Fibroblast of lung (primary cell): ENCODE measurements at places on chromosomes 3 and 15. TPM values are rescaled to one million over a fixed set of nuclear protein-coding genes. Genes with fewer than 3 reads are reported as not detected.

The PEX5L gene
- 0.52 and 0.68 TPM in 2 replicates for polyA plus RNA-seq

GRCh38 chr3:152254041-152254440 is 14.7 kb upstream of the MBNL1 start:
- H3K4me1 ChIP-seq = peaks cover 3% of the 10 kb centered on the region
- no peaks in the 10 kb centered on the region for H3K36me3 ChIP-seq
- no peak for DNase-seq
- no peaks in the 10 kb centered on the region for H3K27me3 ChIP-seq
- H3K4me3 ChIP-seq = no peak overlapping the region

The XRN1 gene
- 14.7 and 19.9 TPM in 2 replicates for polyA plus RNA-seq

The SLC28A1 gene
- polyA plus RNA-seq = not detected in 2 replicates

- H3K4me1 ChIP-seq = no peaks in the 10 kb centered on the region
- H3K4me3 ChIP-seq = no peak overlapping the region
- no peak overlapping the region for H3K27ac ChIP-seq
- no peak for DNase-seq
Measured at GRCh38 chr3:64765947-64766346, 78.1 kb upstream of the ADAMTS9 start.

- H3K27me3 ChIP-seq = no peaks in the 10 kb centered on the region
- no peak for DNase-seq
- no peaks in the 10 kb centered on the region for H3K36me3 ChIP-seq
- no peak overlapping the region for H3K4me3 ChIP-seq
- H3K27ac ChIP-seq = no peak overlapping the region
- H3K4me1 ChIP-seq = peaks cover 14% of the 10 kb centered on the region
Measured at GRCh38 chr3:11167590-11167989, 13.3 kb downstream of the HRH1 start.

DNA sequence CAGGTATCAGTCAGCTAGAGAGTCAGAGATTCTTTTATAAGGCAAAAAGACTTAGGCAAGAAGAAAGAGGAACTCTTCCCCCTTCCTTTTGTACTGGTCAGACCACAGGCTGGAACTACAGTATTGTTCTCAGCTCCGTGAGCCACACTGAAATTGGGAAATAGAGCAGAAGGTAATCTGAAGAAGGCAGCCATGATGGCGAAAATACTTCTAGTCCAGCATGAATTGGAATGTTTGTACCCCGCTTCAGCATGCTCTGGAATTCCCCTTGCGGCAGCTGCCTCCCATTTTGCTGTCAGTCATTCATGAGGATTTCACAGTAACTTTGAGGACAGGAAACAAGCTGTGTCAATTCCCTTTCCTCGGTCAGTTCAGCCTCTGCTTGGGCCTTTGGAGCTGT is 96.2 kb downstream of the CORO2B start:
- H3K4me3 ChIP-seq = no peak overlapping the region
- no peaks in the 10 kb centered on the region for H3K4me1 ChIP-seq
- no peak overlapping the region for H3K27ac ChIP-seq

The CCR2 gene
- polyA plus RNA-seq = not detected in 2 replicates

- no peaks in the 10 kb centered on the region for H3K27me3 ChIP-seq
- peak; percentile 13 for DNase-seq
- H3K36me3 ChIP-seq = peaks cover 2% of the 10 kb centered on the region
Measured at GRCh38 chr15:68158046-68158628, 47.0 kb downstream of the CALML4 start.

The CASR gene
- not detected in 2 replicates for polyA plus RNA-seq

GRCh38 chr3:146280864-146281263 is 30.0 kb upstream of the PLSCR4 start:
- DNase-seq = peak; percentile 43
- no peaks in the 10 kb centered on the region for H3K4me1 ChIP-seq
- no peak overlapping the region for H3K27ac ChIP-seq
- no peaks in the 10 kb centered on the region for H3K27me3 ChIP-seq
- H3K36me3 ChIP-seq = no peaks in the 10 kb centered on the region

DNA sequence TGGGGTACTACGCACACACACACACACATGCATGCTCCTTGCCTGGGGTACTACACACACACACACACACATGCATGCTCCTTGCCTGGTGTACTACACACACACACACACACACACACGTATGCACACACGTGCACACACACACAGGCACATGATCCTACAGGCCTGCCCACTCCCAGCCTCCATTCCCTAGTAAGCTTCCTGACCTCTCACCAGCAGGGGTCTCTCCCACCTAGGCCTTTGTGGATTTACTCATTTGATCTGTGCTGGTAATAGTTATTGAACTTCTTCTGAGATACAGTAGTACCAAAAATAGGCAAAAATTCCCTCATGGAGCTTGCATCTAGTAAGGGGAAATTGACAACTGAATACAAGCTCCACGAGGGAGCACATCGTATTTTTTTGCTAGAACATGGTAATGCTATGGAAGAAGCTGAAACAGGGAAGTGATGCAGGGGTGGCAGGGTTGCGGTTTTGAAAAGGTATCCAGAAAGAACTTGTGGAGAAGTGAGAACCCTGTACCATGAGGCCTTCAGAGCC is 19.1 kb downstream of the TTC21A start:
- peak; percentile 50 for DNase-seq
- no peaks in the 10 kb centered on the region for H3K27me3 ChIP-seq

DNA sequence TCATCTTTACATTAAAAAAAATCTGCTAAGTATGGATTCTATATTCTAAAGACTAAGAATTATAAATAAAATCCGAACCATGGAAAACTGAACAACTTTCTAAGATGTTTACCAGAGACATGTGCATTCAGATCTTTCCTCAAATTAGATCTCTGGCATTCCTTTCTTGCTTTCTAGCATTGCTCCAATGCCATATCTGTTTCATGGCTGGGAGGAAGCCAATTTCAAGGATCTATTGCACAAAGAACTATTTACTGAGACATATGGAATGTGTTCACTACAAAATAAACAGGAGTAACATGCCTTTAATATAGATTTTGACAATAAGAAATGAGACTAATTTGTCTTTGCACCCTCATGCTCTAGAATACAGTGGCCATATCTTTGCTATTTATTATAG is 45.1 kb upstream of the NANOGP8 start:
- H3K36me3 ChIP-seq = no peaks in the 10 kb centered on the region
- no peaks in the 10 kb centered on the region for H3K4me1 ChIP-seq
- no peaks in the 10 kb centered on the region for H3K27me3 ChIP-seq
- no peak overlapping the region for H3K4me3 ChIP-seq

GRCh38 chr3:197050511-197050910 is 20.9 kb upstream of the MELTF start:
- DNase-seq = no peak
- H3K4me1 ChIP-seq = no peaks in the 10 kb centered on the region
- peaks cover 4% of the 10 kb centered on the region for H3K36me3 ChIP-seq
- no peak overlapping the region for H3K27ac ChIP-seq
- H3K27me3 ChIP-seq = no peaks in the 10 kb centered on the region

The TMEM266 gene
- 0.03 and 0.09 TPM in 2 replicates for polyA plus RNA-seq

DNA sequence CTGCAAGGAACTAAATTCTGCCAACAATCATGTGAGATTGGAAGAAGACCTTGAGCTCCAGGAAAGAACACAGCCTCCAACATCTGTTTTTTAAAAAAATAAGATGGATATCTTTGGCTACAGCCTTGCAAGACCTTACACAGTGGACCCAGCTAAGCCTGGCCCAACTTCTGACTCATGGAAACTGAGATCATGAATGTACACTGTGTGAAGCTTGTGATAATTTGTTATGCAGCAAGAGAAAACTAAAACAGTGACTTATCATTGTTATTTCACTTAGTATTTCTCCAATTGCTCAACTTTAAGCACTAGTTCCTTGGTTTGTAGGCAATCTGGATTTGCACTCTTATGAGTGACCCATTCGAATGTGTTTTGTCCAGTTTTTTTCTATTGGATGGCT is 29.3 kb downstream of the SHQ1 start:
- peaks cover 7% of the 10 kb centered on the region for H3K4me1 ChIP-seq
- peak; percentile 85 for DNase-seq
- H3K27ac ChIP-seq = no peak overlapping the region
- H3K36me3 ChIP-seq = no peaks in the 10 kb centered on the region

The IL17RB gene
- polyA plus RNA-seq = 0.12 and 0.32 TPM in 2 replicates

DNA sequence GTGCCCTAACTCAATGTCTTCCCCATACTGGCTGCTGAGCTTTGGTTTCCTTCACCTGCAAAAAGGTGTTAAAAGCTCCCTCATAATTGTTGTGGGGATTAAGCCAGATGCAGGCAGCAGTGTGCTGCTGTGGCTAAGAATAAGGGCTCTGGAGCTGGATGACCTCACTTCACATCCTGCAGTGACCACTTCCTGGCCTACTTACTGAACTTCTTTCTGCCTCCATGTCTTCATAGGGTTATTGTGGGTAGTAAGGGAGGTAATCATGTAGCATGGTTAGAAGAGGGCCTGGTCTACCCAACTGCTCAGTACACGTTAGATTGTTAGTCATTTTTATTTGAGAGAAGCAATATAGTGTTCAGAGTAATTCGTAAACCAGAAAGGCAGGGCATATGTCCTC is 18.4 kb downstream of the GYG1 start:
- H3K27me3 ChIP-seq = no peaks in the 10 kb centered on the region
- DNase-seq = no peak
- H3K4me1 ChIP-seq = peaks cover 12% of the 10 kb centered on the region

The PARP15 gene
- polyA plus RNA-seq = 0.62 and 0.70 TPM in 2 replicates

The SHC4 gene
- polyA plus RNA-seq = 0.75 and 0.94 TPM in 2 replicates

- H3K4me1 ChIP-seq = no peaks in the 10 kb centered on the region
- H3K36me3 ChIP-seq = no peaks in the 10 kb centered on the region
- H3K27me3 ChIP-seq = no peaks in the 10 kb centered on the region
Measured at GRCh38 chr3:105375750-105376511, 9.2 kb downstream of the ALCAM start.

- no peak overlapping the region for H3K4me3 ChIP-seq
- H3K27me3 ChIP-seq = no peaks in the 10 kb centered on the region
- no peaks in the 10 kb centered on the region for H3K36me3 ChIP-seq
- peak; percentile 81 for DNase-seq
Measured at GRCh38 chr3:190024912-190025311, 95.8 kb downstream of the P3H2 start.

DNA sequence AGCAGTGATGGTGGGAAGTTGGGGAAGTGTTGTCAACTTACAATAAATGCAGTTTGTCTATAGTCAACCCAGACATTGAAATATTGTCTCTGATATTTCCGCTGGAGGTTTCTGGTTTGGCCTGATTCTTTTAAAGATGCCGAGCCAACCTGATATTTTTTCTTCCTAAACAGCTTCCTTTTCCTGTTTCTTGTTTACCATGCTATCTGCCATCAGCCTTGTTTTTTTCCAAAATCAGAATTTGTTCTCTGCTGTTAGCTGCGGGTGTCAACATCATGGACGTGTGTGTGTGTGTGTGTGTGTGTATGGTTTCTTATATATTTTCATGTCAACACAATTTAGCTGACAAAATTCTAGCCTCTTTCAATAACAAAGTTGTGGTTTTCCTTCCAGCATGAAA is 41.2 kb upstream of the XCR1 start:
- H3K27ac ChIP-seq = no peak overlapping the region
- DNase-seq = no peak
- H3K4me3 ChIP-seq = no peak overlapping the region
- peaks cover 7% of the 10 kb centered on the region for H3K27me3 ChIP-seq

GRCh38 chr3:167958141-167958540 is 137.6 kb downstream of the GOLIM4 start:
- H3K36me3 ChIP-seq = no peaks in the 10 kb centered on the region
- H3K4me1 ChIP-seq = no peaks in the 10 kb centered on the region
- H3K27ac ChIP-seq = no peak overlapping the region
- H3K4me3 ChIP-seq = no peak overlapping the region
- H3K27me3 ChIP-seq = no peaks in the 10 kb centered on the region

The MB21D2 gene
- polyA plus RNA-seq = 11.2 and 11.4 TPM in 2 replicates

GRCh38 chr3:139619484-139619883 is 58.3 kb downstream of the NMNAT3 start:
- H3K27ac ChIP-seq = no peak overlapping the region
- no peaks in the 10 kb centered on the region for H3K27me3 ChIP-seq
- DNase-seq = no peak
- no peaks in the 10 kb centered on the region for H3K4me1 ChIP-seq
- no peak overlapping the region for H3K4me3 ChIP-seq

DNA sequence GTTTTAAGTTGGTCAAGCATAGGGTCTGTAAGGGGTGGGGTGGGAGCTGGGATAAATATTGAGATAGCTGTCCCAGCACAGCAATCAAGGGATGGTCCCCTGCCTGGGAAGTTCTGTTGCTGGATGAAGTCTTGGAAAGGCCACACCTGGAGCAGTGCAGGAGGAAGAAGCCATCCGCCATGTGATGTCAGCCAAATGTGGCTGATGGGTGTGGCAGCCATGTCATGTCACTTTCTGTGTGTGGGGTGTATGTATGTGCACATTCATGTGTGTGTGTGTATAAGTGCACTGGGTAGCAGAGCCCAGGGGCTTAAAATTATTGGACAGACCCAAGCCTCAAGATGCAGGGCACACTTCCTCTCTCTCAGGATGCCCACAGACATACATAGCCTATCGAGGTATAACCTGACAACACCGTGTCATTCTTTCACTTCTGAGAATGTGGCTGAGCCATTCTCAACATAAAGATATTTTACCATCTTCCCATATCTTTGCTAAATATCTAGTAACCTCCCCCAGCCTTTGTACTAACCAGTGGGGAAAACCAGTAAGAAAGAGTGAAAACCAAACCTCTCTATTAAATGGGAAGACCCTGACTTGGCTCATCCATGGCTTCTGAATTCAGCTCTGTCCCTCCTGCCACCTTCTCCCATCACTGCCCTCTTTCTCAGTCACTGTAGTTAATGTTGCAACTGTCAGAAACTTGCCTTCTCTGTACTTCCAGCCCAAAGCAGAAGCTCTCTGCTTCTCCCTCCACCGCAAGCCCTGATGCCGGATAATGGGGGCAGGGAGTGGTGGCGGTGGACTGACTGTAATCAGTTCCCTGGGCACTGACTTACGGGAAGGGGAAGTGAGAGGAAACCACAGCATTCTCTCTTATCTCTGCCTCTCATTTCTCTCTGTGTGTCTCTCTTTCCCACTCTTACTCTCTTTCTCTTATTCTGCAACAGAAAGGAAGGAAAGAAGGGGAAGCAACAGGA is 11.2 kb downstream of the TNFSF10 start:
- peaks cover 6% of the 10 kb centered on the region for H3K4me1 ChIP-seq
- H3K27ac ChIP-seq = no peak overlapping the region
- no peak overlapping the region for H3K4me3 ChIP-seq

DNA sequence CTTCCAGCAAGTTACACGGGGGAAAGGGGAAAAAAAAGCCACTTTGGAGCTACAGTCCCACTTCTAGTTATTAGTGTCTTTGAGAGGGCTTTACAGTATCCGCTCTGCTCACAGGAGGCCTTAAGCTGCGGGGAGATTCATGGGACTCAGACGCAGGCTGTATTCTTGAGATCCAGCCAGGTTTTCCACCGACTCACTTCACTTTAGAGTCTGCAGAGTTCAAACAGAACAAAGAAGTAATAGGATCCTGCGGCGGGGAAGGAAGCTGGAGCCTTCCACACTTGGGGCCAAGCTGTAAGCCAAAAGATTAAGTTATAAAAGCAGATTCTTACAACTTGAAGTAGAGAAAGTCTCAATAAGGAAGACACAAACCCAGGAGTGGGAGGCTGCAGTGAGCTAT is 60.2 kb upstream of the FAM174B start:
- H3K36me3 ChIP-seq = no peaks in the 10 kb centered on the region
- no peak overlapping the region for H3K4me3 ChIP-seq
- H3K4me1 ChIP-seq = no peaks in the 10 kb centered on the region
- H3K27me3 ChIP-seq = no peaks in the 10 kb centered on the region
